ENCODE measurements at places on chromosomes 7 and 10.

DNA sequence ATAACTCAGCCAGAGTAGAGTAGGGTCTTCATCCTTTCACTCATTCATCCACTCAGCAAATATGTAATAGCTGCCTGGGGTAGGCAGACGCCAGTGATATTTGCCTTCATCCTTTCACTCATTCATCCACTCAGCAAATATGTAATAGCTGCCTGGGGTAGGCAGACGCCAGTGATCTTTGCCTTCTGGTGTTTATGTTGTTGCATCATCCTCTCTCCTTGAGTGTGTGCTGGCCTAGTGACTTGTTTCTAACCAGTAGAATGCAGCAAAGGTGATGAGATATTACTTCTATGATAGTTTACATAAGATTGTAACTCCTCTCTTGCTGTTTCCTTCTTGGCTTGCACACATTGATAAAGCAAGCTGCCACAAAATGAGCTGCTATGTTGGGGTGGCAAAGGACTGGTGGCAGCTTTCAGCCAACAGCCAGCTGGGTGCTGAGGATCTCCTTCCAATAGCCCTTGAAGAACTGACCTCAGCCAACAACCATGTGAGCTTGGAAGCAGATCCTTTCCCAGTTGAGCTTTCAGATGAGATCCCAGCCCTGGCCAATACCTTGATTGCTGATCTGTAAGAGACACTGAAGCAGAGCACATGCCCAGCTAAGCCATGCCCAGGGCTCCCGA, 23.2 kb upstream of the MTPN start:
- DNase-seq, result no peak

GRCh38 chr7:140983802-140984201, 30.9 kb downstream of the MRPS33 start:
- DNase-seq, result no peak

- no peak for DNase-seq
These were observed 191.0 kb upstream of the BET1 start for GRCh38 chr7:94195201-94195600.

DNA sequence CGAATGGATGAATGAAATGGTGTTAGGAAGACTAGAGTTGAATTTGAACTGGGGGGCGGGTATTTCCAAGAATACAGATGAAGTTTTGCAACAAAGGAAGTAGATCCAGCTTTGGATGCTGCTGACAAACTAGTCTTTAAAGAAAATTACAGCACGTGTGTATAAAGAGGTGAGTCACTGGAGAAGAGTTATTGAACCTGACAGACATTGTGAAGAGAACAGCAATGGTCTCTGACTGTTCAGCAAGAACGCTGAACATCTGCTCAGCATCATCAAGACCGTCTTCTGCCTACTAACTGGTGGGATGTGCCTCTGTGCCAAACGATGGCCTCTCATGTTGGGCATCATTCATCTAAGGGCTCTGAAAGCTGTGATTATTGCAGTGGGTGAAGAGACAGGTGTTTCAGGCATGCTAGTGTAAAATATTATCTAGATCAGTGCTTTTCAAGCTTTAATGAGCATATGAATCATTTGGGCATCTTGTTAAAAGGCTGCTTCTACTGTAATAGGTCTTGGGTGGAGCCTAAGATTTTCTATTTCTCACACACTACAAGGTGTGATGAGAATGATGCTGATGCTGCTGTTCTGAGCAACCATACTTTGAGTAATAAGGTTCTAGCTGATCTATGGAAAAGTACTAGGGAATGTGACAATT, 291.3 kb downstream of the PTEN start:
- no peak for DNase-seq

DNA sequence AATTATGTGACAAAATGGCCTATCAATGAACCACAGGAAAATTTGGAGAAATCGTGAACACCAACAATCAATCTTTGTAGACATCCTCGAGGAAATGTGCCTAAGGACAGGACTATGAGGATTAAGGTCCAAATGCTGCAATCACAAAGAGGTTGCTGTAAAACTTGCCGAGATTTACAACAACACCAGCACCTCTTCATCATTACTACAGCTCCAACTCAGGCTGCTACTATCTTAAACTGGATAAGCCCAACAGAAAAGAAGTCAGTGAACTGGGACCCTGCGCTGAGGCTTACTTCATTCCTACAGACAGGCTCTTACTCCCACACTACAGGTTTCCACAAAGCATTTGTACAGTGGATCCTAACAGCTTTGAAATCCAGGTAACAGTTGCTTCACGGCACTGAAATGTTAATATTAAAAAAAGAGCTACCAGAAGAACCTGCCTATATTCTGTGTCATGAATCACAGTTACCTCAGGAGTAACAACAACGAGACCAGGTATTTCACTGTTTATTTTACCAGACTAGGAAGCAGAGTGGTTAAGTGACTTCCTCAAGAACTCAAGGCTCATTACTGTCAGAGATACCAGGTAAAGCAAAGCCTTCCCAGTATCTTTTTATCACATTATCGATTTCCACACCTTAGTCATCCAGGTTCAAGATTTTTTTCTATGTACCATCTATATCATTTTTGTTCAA, 23.9 kb downstream of the CACUL1 start:
- DNase-seq, result no peak

GRCh38 chr7:139294951-139295575, 46.1 kb upstream of the FMC1 start:
- DNase-seq, result no peak

DNA sequence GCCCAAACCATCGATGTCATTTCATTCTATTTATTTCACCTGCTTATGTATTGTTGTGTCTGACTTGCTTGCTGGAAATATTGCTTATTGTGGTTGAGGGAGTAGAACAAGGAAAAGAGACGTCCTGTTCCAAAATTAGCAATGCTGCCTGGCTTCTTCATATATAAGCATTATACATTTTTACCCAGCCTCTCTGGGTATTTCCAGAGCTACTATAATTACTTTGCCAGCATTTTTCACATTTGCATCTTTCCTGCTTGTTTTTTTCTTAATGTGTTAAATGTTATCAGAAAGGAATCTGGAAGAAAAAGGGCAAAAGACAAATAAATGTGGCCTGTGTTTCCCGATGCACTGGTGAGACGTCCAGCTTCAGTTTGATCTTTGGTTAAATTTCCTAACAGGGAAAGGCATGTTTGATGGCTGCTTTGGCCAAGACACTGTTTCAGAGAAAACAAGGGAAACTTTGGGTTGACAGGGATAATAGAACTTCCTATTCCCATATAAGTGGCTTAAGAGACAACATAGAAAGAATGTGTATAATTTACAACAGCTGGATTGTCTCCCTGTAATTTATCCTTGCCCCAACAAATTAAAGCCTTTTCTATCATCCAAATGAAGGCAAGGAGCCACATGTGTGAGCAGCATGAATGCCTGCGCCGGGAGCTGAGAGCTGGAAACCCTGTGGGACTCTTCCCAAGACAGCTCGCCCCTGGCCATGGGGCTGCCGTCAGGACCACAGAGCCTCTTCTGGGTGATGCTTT, 671.1 kb upstream of the CELF2 start:
- DNase-seq, result no peak

DNA sequence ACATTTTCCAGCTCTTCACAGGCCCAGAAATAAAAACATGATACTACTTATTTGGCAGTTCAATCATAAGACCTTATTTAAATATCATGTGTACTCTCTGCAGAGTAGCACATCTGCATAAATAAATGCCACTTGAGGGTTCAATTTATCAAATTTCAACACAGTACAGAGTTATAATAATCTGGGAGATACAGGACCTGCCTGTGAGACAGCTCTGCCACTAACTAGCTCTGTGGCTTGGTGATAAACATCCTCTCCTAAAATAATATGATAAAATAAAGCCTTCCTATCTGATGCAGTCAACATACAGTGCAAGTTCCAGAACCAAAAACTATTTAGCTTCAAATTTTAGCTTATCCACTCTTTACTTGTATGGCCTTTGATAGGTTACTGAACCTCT, 90.9 kb upstream of the GATAD1 start:
- no peak for DNase-seq

DNA sequence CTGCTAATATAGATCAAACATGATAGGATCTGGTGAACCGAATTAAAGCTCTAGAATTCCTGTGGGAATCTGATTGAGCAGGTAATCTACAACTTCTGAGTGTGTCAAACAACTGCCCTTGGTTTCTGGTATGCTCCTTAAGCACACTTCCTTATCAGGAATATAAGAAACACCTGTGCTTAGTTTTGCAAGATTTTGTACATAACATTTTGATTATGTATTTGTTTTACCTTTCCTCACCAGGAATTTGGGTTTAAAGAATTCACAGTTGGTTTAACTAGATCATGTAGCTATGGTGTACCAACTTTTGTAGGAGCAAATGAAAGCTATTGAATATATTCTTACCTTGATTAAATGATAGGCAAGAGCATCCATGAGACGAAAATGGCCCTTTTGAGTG, 40.6 kb downstream of the MCU start:
- DNase-seq, result no peak

DNA sequence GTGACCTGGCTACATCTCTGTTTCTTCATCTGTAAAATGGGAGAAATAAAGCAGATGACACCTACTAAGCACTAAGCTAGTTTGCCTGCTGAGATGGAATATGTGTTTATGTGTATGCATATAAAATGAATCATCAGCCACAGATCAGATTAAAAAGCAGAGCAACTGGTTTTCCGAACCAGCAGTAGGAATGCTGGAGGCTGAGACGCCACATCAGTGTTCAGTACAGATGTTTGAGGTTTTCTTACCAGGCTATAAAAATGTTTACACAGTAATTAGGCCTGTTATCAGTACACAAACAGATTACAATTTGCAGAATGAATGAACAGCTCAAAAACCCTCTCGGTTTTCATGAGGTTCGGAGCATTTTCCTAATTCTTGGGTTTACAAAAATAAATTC, 85.8 kb downstream of the CALN1 start:
- DNase-seq, result no peak

- no peak for DNase-seq
These were observed 23.0 kb downstream of the ASB15 start for GRCh38 chr7:123624527-123625183.

- DNase-seq, result no peak
These were observed 125.1 kb upstream of the LYZL1 start for GRCh38 chr10:29163746-29164145.

DNA sequence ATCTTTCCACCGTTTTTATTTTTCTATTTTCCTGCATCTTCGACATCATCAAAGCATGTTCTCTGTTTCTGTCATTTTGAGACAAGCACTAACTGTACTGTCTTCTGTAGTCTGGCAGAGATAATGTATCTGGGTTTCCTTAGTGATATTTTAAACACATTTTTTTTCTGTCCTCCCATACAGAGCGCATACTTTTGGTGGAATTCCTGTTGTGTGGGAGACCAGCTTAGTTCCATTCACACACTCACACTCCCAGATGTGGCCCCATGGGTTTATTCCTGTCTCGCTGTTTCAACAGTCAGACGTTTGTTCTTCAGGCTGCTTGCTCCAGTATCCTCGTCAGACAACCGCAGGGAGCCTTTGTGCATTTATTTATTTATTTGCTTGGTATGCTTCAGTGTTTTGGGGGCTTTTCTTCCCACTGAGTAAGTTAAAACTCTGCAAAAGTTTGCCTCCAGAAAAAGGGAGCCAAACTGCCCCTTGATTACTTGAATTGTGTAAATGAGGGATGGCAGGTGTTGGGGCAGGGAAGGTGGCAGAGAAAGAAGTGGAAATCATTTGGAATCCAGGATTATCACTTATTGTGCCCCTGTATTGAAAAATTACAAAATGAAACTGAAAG, 456.8 kb upstream of the KLF6 start:
- DNase-seq, result peak; percentile 99

- no peak for DNase-seq
These were observed 1.3 kb downstream of the SLC26A4 start for GRCh38 chr7:107661865-107662379.

GRCh38 chr7:87473986-87474385, 1.5 kb downstream of the ABCB4 start:
- no peak for DNase-seq
